Omental fat pad (tissue), 4 donors: ENCODE measurements at places on chromosomes 13 and 19.

- no peak for DNase-seq
Measured at GRCh38 chr13:22944378-22944777, 236.4 kb upstream of the SGCG start.

- DNase-seq: no peak
Measured at GRCh38 chr19:56101746-56102535, 19.2 kb downstream of the ZNF787 start.

DNA sequence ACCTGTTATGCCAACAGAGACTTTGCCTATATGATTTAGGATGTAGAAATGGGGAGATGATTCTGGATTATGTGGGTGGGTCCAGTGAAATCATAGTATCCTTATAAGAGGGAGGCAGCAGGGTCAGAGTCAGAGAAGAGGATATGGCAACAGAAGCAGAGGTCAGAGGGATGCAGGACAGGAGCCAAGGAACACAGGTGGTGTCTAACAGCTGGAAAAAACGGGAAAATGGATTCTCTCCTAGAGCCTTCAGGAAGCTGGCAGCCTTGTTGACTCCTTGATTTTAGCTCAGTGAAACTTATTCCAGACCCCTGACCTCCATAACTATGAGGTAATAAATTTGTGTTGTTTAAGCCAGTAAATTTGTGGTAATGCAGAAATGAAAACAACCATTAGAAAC is 28.8 kb upstream of the OXGR1 start:
- DNase-seq: no peak

DNA sequence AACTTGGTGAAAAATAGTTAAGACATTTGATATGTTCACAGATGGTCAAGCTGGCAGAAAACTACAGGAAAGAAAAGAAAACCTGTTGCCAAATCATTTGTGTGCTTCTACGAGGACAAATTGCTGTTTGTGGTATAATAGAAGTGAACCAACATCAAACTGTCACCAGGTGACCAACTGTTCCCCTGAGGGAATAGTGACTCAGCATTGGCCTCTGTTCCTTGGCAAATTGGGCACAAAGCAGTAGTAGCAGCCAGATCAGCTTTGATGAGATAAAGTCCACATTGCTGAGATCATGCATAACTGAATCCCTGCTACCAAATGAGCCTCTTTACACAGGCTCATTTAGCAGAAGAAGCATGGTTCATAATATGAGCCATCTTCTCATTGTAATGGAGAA is 103.5 kb downstream of the POSTN start:
- DNase-seq: no peak

GRCh38 chr13:74452881-74453280 is 318.7 kb upstream of the KLF12 start:
- no peak for DNase-seq
